ENCODE measurements at places on chromosomes 1 and 21.
A peak's percentile ranks its signal among the peaks of the same experiment; 100 is the strongest.

- DNase-seq, result no peak
These were observed 15.6 kb upstream of the KCNJ15 start for GRCh38 chr21:38241029-38241740.

GRCh38 chr1:186327331-186327730 is 47.7 kb downstream of the TPR start:
- no peak for DNase-seq

- DNase-seq, result no peak
These were observed 11.3 kb downstream of the LDLRAD2 start for GRCh38 chr1:21823206-21823979.

GRCh38 chr1:29251164-29252124 is 15.1 kb downstream of the PTPRU start:
- no peak for DNase-seq

DNA sequence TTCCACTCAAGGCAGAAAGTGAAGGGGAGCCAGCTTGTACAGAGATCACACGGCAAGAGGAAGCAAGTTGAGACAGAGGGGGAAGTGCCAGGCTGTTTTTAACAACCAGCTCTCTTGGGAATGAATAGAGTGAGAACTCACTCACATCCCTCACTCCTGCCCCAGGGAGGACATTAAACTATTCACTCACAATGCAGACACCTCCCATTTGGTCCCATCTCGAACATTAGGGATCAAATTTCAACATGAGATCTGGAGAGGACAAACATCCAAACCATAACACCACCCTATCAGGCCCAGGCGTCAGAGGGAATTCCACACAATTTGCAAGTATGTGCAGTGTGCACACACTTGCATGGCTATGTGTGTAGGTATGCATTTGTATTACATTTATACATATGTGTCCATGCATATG is 62.7 kb downstream of the DMAP1 start:
- peak; percentile 88 for DNase-seq

Data from NCI-H2029 treated with DMSO at 0.1 percent for 48 hours (cell line).